ENCODE measurements at places on chromosomes 7 and 10. TPM values are rescaled to one million over a fixed set of nuclear protein-coding genes. Genes with fewer than 3 reads are reported as not detected.

The KLF14 gene
- under 0.01 TPM for total RNA-seq

The SAP25 gene
- not detected for total RNA-seq

The AQP1 gene
- total RNA-seq, result 19.5 TPM

The TMEM176B gene
- not detected for total RNA-seq

The DLX6 gene
- not detected for total RNA-seq

The ATP6V0E2 gene
- total RNA-seq, result 17.2 TPM

The WEE2 gene
- total RNA-seq, result not detected

The RNF32 gene
- 0.69 TPM for total RNA-seq

The RBAK gene
- 11.7 TPM for total RNA-seq

The ANXA8L1 gene
- total RNA-seq, result 2.9 TPM

The ACSL5 gene
- total RNA-seq, result 0.30 TPM

The ACSM6 gene
- total RNA-seq, result not detected

The EPO gene
- not detected for total RNA-seq

The FAM241B gene
- total RNA-seq, result 0.89 TPM

The NUTM2D gene
- total RNA-seq, result 1.2 TPM

The COX15 gene
- total RNA-seq, result 33.3 TPM

The PCDH15 gene
- under 0.01 TPM for total RNA-seq

The WIPF3 gene
- total RNA-seq, result not detected

The ACTR1A gene
- 115 TPM for total RNA-seq

The ALOX5 gene
- not detected for total RNA-seq

The CPED1 gene
- 12.8 TPM for total RNA-seq

The TMEM140 gene
- total RNA-seq, result 3.3 TPM

The GALNT11 gene
- 77.2 TPM for total RNA-seq

The NODAL gene
- total RNA-seq, result not detected

The MBL2 gene
- total RNA-seq, result not detected

The EGR2 gene
- 2.3 TPM for total RNA-seq

The EBLN1 gene
- not detected for total RNA-seq

All from smooth muscle cell of the umbilical artery (primary cell).